Effector CD4-positive, alpha-beta T cell (primary cell): ENCODE measurements at places on chromosomes 4 and X.

DNA sequence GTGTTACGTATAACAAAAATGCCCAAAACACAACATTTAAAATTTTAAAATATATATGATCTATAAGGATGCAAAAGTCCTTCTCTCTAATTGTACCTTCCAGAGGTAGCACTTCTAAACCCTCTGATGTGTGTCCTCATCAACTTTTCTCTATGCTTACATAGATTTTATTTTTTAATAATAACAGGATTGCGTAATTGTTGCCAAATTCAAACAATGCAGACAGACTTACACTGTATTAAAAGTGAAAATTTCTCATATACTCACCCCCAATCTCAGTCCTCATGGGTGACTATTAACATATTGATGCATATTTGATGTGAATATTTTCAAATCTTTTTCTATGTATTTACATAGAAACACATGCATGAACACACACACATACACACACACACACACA lies 144.0 kb downstream of the RBMX2 start:
- no peak for DNase-seq

- no peak for DNase-seq
Measured at GRCh38 chr4:184369871-184370270, 104.5 kb downstream of the IRF2 start.

GRCh38 chrX:131958724-131959123 lies 64.4 kb upstream of the STK26 start:
- DNase-seq: no peak

GRCh38 chr4:19455850-19456602 lies 795.7 kb upstream of the SLIT2 start:
- DNase-seq: no peak

DNA sequence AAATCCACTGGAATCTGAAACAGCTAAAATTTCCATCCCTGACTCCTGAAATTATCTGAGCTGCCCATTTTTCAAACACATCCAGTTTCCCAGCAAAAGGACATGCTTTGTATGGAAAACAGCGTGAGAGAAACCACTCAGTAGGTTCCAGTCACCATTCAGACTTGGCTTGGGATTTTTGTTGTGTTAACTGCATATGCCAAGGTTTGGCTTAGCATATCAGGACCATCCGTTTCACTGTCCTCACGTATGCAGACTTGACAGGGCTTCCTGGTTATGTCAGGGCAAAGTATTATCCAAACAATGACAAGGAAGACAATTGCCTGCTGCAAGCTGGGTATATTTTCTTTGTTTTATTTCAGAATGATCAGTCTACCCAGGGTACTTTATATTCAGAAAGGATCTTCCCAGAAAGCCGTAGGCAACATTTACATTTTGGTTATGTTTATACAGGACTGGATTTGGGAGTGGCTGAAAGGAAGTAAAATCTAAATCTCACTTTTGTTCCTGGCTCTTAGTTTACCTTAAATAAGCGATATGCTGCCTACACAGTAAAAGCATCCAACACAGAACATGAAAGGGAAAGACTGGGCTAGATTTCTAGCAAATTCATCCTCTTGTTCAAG lies 41.3 kb upstream of the CCKAR start:
- no peak for DNase-seq

GRCh38 chr4:18012134-18012806 lies 9.3 kb downstream of the LCORL start:
- DNase-seq: no peak
